ENCODE measurements at places on chromosomes 2 and 18.

DNA sequence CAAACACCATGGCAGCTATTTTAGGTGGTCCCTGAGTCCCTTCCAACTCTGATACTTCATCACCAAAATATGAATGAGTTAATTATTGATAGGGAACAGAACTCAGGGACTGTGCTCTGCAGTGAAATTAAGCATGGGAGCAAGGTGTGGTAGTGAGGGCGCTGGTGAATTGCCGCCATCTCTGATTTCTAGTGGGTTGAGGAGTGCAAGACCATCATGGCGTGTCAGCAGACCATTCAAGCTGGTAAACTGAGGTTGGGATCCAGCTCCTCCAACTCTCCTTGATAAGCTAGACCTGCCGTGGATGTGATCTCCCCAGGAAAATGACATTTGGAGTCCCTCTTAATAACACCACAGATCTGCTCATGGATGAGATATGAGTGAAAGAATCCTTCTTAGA is 70.4 kb downstream of the LYPD1 start:
- DNase-seq = no peak

GRCh38 chr2:95380280-95380679 is 22.2 kb upstream of the FAHD2A start:
- no peak for DNase-seq

- DNase-seq = no peak
Observed at GRCh38 chr18:77597726-77598125, 348.1 kb downstream of the GALR1 start.

DNA sequence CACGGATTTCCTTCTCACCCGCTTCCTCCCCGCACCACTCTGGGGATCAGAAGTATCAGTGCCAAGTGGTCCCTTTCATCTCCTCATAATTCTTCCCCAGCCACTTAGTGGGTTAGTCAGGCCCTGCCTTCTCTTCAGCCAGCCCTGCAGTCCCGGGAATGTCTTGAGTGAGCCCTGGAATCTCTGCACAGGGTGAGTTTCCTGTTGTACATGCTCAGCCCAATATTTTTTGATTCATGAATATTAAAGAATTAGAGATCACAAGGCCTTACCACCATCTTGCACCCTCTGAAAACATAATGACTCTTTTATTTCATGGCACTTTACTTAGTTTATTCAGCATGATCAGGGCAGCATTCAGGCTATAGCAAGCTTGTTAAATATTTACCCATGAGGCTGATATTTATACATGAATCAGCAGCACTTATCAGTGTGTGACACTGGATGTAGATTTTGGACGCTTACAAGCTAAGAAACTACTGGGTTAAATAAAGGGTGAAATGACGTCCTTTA is 159.4 kb upstream of the FOSL2 start:
- DNase-seq = no peak

DNA sequence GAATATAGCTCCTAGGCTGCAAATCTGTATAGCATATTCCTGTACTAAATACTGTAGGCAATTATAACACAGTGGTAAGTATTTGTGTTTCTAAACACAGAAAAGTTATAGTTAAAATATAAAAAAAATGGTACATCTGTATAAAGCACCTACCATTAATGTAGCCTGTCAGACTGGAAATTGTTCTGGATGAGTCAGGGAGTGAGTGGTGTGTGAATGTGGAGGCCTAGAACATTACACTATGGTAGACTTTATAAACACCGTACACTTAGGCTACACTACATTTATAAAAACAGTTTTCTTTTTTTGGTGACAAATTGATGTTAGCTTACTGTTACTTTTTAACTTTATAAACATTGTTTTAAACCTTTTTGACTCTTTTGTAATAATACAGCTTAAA is 226.3 kb downstream of the CCDC85A start:
- no peak for DNase-seq

DNA sequence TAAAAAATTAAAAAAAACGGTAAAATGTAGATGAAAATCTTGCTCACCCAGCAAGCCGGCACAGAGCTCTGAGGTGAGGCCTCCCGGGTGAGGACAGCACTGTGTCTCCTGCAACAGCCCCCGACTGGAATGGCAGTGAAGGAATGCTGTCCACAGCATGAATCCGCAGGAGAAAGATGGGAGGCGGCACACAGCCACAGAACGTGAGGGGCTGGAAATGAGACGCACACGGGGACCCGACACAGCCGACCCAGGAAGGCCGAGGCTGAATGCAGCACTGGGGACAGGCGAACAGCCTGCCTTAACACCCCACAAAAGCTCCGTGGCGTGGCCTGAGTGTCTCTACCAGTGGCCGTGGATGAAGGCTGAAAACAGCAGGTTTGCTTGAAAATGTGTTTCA is 34.7 kb downstream of the BOK start:
- no peak for DNase-seq

DNA sequence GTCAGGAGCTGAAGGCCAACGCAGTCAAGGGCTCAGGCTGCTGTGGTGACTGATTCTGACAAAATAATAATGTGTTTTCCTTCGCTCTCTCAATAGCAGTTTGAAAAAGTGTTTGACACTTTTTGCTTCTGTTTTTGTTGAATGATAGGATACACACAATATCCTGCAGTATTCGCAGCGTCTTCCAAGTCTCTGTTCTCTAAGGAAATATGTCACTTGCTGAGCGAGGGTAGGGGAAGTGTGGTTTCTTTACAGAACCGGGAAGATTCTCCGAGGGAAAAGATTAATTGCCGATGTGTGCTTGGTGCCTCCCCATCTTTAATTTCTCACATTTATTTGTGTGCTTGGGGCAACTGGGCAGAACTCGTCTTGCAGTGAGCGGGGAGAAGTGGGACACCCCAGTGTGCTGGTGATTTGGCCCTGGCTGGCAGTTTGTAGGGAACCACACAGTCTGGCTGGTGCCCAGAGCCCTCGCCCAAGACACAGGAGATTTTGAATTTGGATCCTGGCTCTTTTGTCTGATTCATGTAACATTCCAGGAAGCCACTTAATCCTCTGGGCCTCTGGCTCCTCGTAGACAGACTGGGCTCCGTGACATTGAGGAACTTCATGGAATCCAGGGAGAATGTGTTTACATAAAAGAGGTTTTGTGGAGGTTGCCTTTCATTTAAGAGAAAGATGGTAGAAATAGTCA is 169.4 kb downstream of the LDLRAD4 start:
- no peak for DNase-seq

GRCh38 chr2:144421606-144422510 is 98.1 kb downstream of the ZEB2 start:
- no peak for DNase-seq

DNA sequence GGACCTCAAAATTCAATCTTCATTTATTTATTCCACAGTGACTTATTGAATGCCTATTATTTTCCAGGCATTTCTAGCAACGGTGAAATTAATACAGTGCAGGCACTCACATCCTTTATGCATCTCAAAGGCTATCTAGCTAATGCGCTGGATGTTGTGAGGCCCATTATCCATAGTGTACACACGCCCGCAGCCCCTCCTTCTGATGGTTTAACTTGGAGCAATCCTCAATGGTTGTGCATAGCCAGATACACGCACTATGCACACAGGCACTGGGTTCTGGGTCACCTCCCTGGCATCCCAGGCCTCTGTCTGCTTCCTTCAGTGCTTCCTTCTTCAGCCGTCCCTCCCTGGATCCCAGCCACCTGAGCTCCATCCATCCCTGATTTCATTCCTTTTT is 108.5 kb upstream of the BOD1L2 start:
- no peak for DNase-seq

GRCh38 chr2:53987336-53987921 is 16.6 kb upstream of the PSME4 start:
- no peak for DNase-seq

DNA sequence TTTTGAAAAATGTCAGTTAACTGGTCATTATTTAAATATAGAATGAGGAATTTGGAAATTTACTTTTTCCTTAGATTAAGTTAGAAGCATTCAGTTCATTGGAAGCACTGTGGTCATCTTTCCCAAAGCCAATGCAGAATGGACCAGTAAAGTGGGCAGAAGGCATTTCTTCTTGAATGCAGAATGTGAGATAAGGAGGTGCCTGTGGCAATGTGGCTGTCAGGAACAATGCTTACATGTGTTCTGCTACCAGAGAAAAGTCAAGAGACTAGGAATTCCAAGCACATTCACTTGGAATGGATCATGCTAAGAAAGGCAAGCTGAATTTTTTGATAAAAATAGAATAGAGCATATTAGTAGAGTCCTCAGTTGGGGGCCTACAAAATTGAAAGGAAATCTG is 295.0 kb upstream of the KCNH7 start:
- no peak for DNase-seq

GRCh38 chr2:102172745-102173144 is 14.1 kb upstream of the IL1RL2 start:
- no peak for DNase-seq

DNA sequence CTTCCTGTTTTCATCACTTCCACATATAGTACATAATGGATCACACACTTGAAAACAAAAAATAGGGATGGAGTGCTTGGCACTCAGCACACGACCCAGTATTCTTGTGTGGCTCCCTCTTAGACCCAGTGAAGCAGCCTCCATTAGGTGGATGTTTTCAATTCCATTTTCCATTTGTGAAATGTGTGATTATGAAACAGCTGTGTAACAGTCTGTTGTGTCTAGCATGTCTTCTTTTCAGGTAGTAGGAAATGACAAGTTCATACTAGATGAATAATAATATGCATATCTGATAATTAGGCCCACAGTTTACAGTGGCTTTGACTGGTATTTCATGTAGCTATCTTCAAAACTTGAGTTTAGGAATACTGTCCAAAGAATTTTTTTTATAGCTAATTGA is 35.5 kb downstream of the EML6 start:
- DNase-seq = no peak

GRCh38 chr2:98604547-98604946 is 3.8 kb downstream of the COA5 start:
- no peak for DNase-seq

DNA sequence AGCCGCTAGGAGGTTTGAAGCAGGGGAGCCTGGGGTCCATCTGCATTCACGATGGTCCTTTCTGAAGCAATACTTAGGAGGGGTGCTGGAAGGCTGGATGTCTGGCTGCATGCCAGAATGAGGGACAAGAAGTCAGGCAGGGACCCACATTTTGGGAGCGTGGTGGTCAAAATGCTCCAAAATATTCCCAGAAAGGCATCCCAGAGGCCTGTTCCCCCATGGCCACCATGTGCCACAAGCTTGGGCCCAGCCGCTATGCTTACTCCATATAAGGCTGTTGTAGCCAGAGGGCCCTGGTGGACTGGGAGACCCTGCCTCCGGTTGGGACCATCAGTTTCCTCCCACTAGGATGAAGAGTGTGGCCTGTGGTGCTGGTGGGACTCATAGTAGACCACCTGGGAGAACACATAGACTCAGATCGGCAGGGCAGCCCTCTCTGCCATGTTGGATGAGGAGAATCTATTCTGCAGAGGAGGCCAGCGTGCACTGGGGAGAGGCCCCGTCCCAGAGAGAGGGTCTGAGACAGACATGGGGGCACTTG is 3.6 kb upstream of the PROM2 start:
- DNase-seq = no peak

DNA sequence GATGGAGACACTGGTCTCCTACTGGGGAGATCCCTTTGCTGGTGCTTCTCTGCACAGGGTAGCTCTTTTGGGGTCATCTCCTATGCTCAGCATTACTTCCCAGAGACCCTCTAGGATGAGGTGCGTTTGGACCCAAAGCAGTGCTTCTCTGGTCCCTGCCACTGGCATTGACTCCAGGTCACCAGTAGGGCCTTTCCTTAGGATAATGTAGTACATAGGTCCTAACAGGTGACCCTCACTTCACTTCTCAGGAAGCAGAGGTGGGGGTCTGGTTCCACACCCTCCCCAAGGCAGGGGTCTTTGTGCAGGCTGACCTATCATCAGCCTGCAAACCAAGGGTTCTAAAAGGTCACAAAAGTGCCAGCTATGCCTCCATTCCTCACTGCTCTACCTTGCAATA is 145.8 kb upstream of the HS6ST1 start:
- no peak for DNase-seq

DNA sequence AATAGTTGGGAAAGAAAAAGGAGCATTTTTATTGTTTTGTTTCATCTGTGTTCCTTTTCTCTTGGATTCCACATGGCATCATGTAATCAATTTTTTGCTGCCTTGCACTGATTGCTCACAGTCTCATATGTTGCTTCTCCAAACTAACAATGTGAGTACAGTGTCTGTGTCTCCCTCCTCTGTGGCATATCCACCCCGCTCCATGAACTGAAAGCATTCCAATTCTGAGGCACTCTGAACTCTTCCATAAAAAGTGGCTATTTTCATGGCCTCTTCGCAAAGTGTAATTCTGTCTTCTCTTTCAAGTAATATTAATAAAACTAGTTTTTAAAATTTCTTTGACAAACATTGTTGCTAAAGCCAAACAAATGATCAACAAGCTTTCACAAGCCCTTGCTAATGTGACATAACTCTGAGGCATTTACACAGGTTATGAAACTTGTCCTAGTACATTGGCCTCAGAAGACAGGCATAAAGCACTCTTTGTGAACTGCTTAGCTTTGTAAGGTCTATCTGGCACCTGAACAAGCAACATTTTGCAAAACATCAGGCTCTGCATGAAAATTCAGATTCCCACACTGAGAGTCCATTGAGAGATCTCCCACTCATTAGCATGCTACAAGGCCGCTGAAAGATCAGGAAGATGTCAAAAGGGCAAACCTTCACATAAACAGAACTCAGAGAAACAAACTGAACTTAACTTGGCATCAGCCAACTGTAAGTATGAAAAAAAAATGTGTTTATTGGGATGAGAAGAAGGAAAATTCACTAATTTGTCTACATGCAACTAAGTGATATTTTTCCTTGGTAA is 33.0 kb downstream of the GPR75 start:
- no peak for DNase-seq

DNA sequence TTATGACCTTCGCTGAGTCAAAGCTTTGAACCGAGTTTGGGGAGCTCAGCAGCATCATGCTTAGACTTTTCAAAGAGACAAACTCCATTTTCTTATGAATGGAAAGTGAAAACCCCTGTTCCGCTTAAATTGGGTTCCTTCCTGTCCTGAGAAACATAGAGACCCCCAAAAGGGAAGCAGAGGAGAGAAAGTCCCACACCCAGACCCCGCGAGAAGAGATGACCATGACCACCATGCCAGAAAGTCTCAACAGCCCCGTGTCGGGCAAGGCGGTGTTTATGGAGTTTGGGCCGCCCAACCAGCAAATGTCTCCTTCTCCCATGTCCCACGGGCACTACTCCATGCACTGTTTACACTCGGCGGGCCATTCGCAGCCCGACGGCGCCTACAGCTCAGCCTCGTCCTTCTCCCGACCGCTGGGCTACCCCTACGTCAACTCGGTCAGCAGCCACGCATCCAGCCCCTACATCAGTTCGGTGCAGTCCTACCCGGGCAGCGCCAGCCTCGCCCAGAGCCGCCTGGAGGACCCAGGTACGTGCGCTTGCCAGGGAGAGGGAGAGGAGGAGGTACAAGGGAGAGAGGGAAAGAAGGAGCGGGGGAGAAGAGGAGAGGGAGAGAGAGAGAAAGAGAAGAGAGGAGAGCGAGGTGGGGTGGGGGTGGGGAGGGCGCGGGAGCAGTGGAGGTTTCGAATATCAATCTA is at the start of gene DLX1:
Gene DLX1, plus strand, starts transcription at position 48 of the 700 bp plus-strand sequence. Its CDS starts 171 bp downstream, at position 219.
- no peak for DNase-seq

GRCh38 chr18:78875016-78875777 is 104.4 kb upstream of the SALL3 start:
- no peak for DNase-seq

Measured in activated naive CD4-positive, alpha-beta T cell (primary cell).